OCI-LY7 (cell line): ENCODE measurements at places on chromosomes 1 and 21. TPM values are rescaled to one million over a fixed set of nuclear protein-coding genes. Genes with fewer than 3 reads are reported as not detected.

- no peak for DNase-seq
Observed at GRCh38 chr1:184622136-184622823, 132.4 kb downstream of the EDEM3 start.

Gene ALX3
- total RNA-seq: not detected in 2 replicates

DNA sequence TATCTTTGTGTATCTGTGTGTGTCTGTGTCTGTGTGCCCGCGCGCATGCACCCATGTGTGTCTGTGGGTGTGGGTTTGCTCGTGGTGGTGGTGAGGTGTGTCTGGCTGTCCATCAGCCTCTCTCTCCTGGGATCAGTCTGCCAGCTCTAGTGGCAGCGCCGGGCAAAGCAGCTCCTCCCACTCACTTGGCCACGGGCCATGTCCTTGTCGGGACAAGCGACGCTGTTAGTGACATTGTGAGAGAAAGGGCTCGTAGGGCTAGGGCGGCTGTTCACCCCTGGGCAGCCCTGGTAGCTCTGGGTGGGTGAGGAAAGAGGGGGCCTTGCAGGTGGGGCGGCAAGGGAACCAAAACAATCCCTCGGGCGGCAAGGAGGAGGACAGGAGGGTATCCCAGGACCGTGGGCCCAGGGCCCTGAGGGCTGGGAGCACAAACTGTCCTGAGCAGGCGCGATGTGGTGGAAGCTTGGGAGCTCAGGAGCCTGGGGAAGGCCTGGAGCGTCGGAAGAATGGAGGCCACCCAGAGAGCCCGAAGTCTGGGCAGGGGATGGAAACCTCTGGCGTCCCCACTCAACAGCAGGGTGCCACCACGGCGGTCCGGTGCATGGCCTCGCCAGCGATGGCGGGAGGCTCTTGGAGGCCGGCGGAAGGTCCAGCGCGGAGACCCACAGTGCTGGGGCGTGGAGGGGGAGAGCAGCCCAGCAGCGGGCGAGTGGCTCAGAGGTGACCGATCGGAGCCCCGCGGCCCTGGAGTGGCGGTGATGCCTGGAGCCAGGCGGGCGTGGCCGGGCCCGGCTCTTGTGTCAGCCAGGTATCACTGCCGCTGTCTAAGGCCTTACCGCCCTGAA, 140.5 kb downstream of the LIPI start:
- DNase-seq: no peak

DNA sequence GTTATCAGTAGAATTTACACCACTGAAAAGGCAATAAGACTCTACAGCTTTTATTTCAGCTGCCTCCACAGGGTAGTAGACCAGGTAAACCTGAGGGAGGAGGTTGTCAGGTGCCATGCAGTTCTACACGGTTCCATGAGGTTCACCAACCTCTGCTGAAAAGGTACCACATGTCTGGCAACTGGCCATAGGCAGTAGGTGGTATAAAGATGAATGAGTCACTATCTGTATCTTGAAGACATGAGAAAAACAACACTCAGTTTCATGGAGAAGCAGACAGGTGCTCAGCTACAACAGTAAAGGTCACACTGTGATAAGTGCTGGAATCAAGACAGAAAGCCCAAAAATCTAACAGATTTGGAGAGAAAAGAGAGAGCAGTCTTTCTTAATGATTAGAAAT, 145.4 kb downstream of the PTGER3 start:
- no peak for DNase-seq

GRCh38 chr21:35328856-35329455, 279.9 kb upstream of the RUNX1 start:
- no peak for DNase-seq

GRCh38 chr21:44933199-44933917, 6.5 kb upstream of the SLX9 start:
- no peak for DNase-seq

Gene KRTAP19-1
- total RNA-seq: not detected in 2 replicates

Gene ADAM30
- not detected in 2 replicates for total RNA-seq

GRCh38 chr1:26274801-26275425, 5.0 kb upstream of the SH3BGRL3 start:
- DNase-seq: no peak

DNA sequence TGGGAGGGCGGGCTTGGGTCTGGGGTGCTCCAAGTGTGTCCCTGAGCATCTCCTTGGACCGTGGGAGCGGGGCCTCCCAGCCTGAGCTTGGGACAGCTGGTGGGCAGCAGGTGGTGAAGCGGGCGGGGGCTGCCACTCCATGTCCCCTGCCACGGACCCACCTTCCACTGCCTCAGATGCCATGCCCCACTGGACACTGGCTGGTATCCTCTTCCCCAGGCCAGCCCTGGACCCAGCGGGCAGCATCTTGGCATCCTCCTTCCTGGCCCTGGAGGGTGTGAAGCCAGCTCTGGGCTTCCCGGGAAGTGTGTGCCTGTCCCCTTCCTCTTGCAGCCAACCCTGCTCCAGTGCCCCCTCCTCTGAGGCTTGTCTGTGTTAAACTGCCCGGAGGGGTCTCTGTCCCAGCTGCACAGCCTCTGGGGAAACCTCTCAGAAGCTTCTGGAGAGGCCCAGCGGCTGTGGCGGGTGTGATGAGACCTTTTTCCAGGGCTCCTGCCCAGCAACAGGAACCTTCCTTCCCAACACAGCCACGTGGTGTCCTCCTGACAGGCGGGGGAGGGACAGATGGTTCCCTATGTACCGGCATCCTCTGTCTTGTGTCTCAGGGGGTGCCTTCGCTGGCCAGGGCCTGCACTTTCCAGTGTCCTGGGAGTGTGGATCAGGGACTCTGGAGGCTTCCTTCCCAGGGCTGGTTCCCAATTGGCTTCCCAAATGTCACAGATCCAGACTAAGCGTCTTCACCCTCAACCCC, 81.6 kb upstream of the DISP3 start:
- DNase-seq: no peak

DNA sequence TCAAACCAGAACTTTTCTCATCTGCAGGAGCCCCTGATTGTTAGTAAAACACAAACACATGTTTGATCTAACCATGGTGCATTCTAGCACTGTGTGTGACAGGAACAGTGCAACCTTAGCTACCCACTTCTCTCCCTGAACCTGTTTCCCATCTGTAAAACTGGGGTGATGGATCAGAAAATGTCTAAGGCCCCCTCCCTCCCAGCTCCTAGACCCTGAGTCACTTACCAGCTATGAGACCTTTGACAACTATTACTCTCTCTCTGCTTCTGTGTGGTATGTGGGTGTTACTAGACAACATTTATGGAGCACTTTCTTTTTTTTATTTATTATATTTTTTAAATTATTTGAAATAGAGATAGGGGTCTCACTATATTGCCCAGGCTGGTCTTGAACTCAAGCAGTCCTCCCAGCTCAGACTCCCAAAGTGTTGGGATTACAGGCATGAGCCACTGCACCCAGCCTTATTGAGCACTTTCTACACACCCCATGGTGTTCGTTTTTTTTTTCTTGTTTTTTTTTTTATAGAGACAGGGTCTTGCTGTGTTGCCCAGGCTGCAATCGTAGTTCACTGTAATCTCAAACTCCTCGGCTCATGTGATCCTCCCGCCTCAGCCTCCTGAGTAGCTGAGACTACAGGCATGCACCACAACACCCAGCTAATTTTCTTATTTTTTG, 2.6 kb downstream of the INPP5B start:
- DNase-seq: no peak

DNA sequence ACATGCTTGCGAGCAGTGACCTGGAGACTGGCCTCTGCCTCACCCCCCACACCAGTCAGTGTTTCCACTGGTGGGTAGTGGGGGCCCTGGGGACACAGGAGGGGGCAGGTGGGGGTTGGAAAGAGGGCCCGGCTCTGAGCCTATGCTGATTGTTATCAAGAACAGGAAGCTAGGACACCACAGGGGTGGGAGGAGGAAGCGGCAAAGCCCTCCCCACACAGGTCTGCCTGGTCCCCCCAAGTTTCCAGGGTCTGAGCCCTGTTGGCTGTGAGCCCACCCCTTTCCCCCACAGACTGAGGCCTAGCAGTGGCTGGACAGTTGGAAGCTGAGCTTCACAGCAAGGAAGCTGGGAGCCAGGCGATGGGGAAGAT, 1.6 kb upstream of the PTPN7 start:
- peak; percentile 58 for DNase-seq

- no peak for DNase-seq
Observed at GRCh38 chr1:107633596-107633995, 331.4 kb downstream of the VAV3 start.

GRCh38 chr1:2382621-2383361, 8.6 kb downstream of the MORN1 start:
- DNase-seq: peak; percentile 33

GRCh38 chr1:200640963-200641401, 20.4 kb upstream of the KIF14 start:
- no peak for DNase-seq

DNA sequence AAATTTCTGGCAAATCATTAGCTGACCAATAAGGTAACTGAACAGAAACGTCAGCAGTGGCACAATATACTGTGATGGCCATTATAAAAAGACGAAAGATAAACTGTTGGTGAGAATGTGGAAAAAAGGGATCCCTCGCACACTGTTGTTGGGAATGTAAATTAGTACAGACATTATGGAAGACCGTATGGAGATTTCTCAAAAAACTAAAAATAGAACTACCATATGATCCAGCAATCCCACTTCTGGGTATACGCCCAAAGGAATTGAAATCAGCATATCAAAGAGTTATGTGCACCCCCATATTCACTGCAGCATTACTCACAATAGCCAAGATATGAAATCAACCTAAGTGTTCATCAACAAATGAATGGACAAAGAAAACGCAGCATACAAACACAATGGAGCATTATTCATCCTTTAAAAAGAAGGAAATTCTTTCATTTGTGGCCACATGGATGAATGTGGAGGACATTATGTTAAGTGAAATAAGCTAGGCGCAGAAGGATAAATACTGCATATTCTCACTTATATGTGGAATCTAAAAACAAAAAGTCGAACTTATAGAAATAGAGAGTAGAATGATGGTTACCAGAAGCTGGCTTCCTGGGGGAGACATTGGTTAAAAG, 257.7 kb downstream of the RHOU start:
- DNase-seq: no peak

Gene PLEKHA6
- not detected in 2 replicates for total RNA-seq

Gene IGSF21
- total RNA-seq: 0.17 TPM in 1 of 2 replicates, not detected in the other

Gene RHBDL2
- total RNA-seq: not detected in 2 replicates
